CD4-positive, alpha-beta T cell treated with Interleukin-15 for 4 hours (primary cell): ENCODE measurements at places on chromosomes 5 and 9.

GRCh38 chr5:51479840-51480239, 96.6 kb downstream of the ISL1 start:
- no peak for DNase-seq

GRCh38 chr9:108441251-108441650, 414.5 kb downstream of the ACTL7B start:
- DNase-seq: no peak

DNA sequence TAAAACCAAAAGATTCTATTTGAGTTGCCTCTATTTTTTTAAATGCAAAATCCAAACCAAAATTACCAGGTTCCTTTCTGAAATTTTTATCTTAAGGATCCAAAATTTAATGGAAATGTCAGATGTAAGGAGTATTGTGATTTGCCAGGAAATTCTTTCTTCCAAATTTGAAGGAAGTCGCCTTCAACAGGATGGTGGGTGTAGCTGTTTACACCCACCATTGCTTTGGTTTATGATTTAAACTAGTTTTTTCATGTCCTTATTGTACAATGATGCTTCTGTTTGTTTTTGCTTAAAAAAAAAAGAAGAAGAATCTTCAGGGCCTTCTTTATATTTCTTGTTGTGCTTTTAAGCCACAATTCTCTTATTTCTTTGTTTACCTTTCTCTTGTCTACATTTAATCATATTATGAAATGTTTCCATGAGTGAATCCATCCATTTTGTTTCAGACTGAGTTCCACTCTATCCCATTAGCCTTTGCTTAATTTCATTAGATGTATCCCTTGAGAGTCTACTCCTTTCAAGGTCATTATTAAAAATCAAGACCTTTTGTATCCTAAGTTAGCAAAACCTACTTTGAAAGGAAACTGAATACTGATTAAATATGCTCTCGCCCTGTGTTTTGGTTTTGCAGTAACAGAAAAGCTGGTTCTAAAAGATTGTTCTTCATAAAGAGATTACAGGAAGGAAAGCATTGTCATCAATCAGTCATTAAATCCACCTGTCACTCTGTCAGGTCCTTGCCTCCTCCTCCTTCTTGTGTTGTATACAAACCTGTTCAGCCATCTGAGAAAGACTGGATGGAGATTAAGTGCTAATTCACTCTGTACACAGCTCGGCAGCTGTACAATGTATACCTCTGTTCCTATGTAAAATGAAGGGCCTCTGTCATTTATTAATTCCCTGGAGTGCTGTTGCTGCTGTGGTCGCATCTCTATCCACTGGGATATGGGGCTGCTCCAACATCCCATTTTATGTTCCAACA, 45.5 kb upstream of the SLC2A8 start:
- DNase-seq: no peak

DNA sequence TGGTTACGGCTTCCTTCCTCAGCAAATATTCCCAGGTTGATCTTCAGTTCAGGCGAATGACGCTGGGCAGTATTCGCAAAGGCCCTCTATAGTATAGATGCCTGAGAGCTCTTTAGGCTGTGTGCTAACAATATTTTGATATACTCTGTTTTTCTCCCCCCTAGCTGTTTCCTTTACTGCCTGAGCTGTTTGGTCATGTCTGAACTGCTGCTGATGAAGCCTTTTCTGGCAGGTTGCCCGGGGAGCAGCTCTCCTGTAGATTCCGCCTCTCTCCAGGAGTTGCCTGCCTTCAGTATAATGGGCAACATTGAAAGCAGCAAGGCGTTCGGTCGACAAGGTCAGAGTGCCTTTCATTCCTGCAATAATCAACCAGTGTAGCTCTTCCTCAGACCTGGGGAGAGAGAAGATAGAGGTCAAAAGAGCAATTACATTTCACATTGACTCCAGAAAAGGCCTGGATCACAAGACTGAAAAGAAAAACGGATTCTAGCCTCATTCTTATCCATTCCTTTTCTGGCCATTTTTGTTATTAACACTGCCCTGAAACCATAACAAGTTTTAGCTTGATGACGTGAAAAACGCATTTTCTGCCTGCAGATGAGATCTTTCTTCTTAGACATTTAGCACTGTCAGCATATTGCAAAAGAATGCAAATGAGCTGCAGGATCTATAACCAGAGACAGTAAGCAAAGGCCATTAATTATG, 60.1 kb upstream of the ZNF608 start:
- DNase-seq: no peak

GRCh38 chr9:98460704-98461103, 205.3 kb upstream of the TBC1D2 start:
- DNase-seq: no peak

DNA sequence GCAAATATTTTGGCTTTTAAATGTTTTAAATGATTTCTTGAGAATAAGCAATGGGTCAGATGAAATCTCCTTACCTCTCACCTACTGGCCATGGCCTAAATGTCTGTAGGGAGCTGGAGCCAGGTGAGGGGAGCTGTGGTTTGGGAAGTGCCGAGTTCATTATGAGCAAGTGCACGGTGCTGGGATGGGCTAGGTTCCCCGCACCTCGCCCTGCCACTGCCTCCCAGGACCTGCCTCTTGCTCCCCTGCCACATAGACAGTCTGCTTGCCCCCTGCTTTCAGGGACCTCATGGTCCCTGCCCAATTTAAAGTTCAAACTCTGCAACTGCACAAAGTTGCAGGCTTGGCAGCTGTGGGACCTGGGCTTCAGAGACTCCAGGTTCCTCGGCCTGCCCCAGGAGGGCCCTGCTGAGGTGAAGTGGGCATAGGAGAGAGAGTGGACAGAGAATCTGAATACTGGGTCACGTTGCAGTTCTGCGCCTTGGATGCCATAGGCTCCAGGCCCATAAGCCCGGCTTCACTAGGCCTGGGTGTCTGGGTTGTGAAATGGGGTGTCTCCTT, 5.4 kb downstream of the OR13J1 start:
- no peak for DNase-seq

DNA sequence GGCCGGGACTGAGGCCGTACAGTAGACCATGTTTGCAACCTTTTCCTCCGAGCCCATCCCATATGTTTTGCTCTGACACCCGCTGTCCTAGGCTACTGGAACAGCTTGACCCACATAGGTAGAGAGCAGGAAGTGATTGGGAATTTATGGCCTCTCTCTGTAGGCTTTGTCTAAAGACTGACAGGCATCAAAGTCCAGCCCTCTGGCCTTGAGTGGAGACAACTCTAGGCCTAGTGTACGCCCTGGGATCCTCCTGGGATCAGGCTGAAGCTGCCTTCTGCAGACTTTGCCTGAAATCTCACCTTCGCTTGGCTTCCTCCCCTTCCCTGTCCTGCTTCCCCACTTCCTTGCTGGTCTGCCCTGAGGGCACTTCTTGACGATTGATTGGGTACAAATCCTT, 13.6 kb upstream of the AKNA start:
- DNase-seq: no peak

DNA sequence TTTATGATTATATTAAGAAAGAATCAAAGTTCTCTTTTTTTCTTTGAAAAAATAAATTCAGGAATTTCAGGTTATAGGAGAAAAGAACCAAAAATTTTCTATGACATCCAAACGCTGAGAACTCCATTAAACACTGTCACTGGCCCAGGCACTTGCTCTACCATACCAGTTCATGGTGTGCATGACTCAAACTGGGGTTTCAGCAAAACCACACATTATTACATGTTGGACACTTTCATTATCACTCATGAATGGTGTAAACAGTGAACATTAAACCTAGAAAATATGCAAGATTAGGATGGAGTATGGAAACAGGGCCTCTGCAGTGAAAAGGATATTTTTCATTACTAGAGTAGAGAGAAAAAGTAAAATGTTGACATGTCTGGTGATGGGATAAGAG, 369.9 kb upstream of the FAM174A start:
- DNase-seq: no peak

- DNase-seq: no peak
Observed at GRCh38 chr5:161165998-161166660, 314.1 kb upstream of the ATP10B start.

GRCh38 chr9:86754581-86755560, 192.4 kb downstream of the GAS1 start:
- DNase-seq: no peak

DNA sequence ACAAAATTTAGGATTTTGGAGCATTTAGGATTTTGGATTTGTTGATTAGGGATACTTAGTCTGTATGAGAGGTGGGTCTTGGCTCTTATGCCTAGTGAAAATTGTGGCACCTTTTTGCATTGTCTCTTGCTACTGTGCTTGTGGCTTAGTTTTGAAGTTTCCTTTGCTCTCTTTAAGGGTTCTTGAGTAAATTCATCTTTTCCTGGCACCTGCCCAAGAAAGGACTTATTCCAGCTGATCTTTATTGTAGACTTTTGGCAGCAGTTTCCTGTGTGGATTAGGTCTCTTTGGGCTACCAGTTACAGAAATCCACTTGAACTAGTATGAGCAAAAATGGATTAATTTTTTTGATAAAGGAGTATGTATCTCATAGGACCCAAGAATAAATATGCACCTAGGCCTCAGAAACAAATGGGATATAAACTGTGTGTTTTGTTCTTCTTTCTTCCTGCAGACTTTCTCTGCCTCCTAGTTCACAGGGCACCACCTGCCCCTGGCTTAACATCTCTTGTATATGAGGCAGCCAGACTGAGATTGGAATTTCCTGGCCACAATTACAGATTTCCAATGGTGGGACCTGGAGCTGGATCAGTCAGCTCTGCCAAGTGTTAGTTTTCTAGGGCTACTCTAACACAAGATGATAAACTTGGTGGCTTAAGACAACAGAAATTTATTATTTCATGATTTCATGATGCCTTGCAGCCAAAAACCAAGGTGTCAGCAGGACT, 44.6 kb downstream of the FOCAD start:
- DNase-seq: no peak

GRCh38 chr5:123440456-123441181, 17.4 kb upstream of the CEP120 start:
- no peak for DNase-seq

GRCh38 chr9:35743880-35744518, 5.0 kb downstream of the GBA2 start:
- DNase-seq: no peak

GRCh38 chr9:89001917-89002540, 10.8 kb downstream of the S1PR3 start:
- no peak for DNase-seq

- no peak for DNase-seq
Observed at GRCh38 chr9:36018891-36019720, 17.6 kb upstream of the RECK start.

GRCh38 chr5:77851176-77852067, 75.3 kb upstream of the TBCA start:
- no peak for DNase-seq

- DNase-seq: no peak
Observed at GRCh38 chr9:118324706-118325105, 620.5 kb downstream of the TLR4 start.

DNA sequence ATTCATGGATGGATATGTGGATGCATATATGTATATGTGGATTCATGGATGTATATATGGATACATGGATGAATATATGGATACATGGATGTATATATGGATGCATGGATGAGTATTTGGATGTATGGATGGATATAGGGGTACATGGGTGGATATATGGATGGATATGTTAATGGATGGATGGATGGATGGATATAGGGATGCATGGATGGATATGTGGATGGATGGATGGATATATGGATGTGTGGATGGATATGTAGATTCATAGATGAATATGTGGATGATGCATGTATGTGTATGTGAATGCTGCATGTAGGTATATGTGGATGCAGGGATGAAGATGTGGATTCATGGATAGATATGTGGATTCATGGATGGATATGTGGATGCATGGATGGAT, 53.4 kb upstream of the SYNPO start:
- no peak for DNase-seq

DNA sequence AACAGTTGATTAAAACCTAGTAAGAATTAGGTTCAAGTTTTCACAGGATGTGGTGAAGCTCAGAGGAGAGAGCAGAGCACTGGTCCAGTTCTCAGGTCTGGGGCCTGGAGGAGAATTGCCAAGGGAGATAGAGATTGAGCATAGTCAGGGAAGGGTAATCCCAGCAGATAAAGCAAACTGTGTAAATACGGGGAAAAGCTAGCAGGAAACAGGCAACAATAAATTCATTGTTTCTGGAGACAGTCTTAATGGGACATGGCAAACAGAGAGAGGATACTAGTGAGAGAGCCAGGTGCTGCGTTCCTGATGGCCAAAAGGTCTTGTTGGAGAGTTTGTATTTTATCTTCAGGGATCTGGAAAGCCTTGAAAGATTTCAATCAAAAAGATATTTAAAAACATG, 333.0 kb downstream of the PDE4D start:
- DNase-seq: no peak

DNA sequence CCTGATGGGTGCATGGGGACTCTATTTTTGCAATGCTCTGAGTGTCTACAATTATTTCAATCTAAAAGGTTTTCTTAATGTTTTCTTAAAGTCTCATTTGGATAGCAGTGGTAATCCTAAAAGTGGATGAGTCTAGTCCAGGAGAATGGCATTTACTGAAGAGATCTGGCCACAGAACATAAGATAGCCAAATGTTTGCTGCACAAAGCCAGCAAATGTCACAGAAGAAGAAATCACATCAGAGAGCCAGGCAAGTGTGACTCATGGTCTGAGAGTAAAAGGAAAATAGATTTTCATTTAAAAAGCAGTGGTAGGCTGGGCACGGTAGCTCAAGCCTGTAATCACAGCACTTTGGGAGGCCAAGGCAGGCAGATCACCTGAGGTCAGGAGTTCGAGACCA, 352.7 kb upstream of the GRAMD2B start:
- no peak for DNase-seq

- no peak for DNase-seq
Observed at GRCh38 chr5:145737578-145737977, 97.6 kb downstream of the PRELID2 start.

DNA sequence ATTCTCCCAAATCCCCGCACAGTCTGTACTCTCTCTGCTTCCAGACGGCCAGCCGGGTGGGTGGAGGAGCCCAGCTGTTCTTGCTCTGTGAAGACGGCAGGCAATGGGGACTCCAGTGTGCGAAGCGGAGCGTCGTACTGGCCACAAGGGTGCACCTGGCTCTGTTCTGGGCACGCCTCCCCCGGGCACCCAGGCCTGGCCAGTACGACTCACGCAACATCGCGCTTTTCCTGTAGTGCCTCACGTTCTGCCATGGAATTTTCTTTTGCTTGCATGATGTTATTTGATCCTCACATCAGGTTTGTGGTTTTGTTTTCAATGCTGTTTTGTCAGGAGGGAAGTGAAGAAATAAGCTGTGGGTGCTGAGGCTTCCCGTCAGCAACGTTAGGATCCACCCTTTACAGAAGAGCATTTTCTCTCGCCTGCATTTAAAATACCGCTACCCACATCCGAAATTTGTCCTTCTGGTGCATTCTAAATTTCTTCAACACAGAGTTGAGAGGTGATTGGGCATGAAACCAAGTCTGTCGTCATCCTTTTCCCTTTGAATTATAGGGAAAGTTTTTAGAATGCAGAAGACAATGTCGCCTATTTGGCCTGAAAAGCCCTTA, 311.7 kb downstream of the TRIM36 start:
- no peak for DNase-seq

DNA sequence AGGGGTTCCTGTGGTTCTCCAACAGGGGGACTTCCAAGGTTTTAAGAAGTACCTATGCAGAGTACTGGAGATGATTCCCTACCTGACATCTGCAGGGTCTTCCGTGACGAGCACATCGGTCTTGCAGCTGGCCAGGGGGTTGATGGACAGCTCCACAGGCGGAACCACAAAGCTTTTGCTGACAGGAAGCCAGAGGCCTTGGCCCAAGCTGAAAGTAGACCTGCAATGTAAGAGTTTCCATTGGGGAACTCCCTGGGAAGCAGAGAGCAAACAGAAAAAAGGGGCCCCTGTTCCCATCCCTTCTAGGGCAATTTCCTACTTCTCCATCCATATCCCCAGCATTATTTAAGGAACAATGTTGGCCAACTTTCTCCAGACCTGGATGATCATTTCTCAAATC, 288.0 kb downstream of the TRIM32 start:
- no peak for DNase-seq

GRCh38 chr5:14507156-14507941, 74.2 kb upstream of the OTULINL start:
- no peak for DNase-seq
